ENCODE measurements at places on chromosomes 1 and 21.

GRCh38 chr1:162944974-162945674 is 84.1 kb upstream of the CCDC190 start:
- no peak for DNase-seq

DNA sequence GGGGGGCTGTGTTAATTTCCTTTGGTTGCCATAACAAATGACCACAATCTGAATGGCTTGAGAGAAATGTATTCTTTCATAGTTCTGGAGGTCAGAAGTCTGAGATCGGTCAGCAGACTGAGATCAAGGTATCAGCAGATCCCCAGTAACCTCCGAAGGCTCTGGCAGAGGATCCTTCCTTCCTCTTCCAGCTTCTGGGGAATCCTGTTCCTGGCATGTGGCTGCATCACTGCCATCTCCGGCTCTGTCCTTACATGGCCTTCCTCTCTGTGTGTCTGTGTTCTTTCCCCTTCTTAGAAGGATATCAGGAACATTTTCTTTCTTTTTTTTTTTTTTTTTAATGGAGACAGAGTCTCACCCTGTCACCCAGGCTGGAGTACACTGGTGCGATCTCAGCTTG is 25.8 kb downstream of the ACTL8 start:
- no peak for DNase-seq

DNA sequence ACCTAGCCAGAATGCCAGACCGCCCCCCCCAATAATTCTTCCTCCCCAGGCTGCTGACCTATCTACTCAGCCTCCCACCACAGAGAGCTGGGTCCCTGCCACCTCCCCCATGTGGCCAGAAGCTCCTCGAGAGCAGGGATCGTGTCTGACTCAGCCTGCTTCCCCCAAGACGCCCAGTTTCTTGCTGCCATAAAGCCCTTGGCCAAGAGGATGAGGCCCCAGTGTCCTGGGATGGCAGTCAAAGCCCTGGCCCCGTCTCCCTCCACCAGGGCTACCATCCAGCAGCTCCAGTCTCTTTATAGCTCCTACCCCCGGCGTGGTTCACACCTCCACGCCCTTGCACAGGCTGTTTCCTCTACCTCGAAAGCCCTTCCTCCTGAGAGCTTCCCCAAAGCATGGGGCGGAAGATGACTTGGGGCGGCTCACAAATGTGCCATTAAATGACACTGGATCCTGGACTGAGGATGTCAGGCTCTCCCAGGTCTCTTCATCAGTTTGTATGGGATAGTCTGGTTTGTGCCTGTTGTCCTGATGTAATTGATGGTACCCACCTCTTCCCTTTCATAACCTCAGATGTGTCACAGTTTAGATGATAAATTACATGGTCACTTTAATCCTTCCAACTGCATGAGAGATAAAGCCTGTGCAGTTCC is 13.2 kb downstream of the ADGRB2 start:
- no peak for DNase-seq

GRCh38 chr21:35585878-35586277 is 474.4 kb downstream of the SETD4 start:
- no peak for DNase-seq

- DNase-seq = peak; percentile 59
Measured at GRCh38 chr1:159826441-159827101, at the start of gene SLAMF8. TSS of gene SLAMF8 (plus strand) at chr1:159826873. CDS start at chr1:159826899, 26 bp downstream.

GRCh38 chr1:64981601-64982533 is 15.5 kb upstream of the JAK1 start:
- DNase-seq = no peak

DNA sequence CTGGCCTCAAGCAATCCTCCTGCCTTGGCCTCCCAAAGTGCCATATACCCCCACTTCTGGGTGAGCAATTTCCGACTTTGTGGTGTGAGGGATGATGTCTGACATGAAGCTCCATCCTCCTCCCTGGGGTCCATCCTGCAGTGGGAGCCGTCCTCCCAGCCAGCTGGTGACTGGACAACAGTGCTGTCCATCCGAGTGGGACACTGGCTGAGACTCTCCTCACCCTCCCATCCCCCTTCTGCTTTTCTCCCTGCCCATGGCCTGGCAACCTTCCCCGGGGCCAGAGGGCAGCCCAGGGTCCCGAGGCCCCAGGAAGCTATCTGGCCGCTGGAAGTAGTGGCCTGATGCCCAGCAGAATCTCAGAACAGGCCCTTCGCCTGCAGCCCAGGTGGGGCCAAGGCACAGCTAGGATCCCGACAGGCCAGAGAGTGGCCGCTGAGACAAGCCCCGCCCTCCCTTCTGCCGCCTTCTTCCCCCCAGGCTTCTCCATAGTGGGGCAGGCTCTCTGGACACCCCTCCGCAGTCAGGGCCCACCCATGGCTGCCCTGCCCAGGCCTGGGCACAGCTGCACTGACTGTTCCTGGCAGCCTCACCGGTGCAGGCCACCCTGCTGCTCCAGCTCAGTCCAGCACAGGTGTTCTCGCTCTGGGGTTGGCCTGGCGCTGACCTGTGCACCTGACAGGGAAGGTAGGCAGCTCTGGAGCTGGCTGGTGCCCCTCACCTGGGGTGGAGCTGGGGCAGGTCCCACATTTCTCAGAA is 8.4 kb upstream of the FAAP20 start:
- no peak for DNase-seq

GRCh38 chr21:16588433-16588860 is 858.7 kb downstream of the USP25 start:
- no peak for DNase-seq

DNA sequence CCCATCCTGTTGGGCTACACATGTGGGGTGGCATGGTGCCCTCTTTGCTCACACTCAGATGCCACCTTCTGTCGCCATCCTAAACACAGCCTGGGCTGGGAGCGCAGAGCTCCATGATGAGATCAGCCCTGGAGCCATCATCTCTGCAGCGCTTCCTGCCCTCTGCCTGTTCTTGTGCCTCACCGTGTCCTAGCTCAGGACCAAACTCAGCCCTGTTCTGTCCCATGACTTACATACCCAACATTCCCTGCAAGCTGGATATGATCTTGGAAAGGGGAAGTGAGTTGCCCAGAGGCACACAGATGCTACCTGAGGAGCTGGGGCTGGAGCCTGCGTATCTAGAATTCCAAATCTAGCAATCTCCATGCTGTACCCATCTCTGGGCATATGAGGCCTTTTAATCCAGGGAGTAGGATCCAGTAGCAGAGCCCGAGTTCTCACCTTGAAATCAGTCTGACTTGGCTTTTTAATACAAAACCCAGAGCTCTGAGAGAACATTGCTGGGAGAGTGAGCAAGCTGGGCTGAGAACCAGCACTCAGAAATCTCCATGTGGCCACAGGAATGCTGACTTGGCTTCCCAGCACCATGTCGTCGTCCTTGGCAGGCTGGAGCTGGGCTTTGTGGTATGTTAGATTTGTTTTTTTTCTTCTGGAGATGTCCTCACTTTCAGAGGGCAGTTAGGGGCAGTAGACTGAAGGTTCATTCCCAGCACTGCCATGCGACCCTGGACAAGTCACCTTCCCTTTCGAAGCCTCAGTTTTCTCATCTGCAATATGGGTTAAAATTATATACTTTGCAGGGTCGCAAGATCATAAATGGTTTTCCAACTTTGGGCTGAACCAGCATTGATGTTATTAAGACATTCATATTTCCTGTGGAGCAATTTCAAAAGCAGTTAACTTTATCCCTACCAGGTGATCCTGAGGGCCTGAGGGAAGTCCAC is 2.6 kb downstream of the ALPL start:
- DNase-seq = no peak

DNA sequence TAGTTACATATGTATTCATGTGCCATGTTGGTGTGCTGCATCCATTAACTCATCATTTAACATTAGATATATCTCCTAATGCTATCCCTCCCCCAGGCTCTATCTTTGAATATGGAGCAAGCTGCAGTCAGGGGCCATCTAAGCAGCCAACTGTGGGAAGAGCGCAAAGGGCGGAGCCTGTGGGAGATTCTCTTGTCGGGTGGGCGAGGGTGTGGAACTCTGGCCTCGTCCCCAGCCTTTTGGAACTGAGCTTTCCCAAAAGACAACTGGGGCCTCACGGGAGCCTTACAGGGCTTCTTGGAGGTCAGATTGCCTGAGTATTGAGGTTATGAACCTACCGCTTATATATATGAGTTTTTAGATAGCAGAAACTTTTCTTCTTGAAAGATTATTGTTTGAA is 117.2 kb downstream of the HHAT start:
- no peak for DNase-seq

GRCh38 chr1:214569357-214570004 is 18.1 kb upstream of the PTPN14 start:
- DNase-seq = no peak

DNA sequence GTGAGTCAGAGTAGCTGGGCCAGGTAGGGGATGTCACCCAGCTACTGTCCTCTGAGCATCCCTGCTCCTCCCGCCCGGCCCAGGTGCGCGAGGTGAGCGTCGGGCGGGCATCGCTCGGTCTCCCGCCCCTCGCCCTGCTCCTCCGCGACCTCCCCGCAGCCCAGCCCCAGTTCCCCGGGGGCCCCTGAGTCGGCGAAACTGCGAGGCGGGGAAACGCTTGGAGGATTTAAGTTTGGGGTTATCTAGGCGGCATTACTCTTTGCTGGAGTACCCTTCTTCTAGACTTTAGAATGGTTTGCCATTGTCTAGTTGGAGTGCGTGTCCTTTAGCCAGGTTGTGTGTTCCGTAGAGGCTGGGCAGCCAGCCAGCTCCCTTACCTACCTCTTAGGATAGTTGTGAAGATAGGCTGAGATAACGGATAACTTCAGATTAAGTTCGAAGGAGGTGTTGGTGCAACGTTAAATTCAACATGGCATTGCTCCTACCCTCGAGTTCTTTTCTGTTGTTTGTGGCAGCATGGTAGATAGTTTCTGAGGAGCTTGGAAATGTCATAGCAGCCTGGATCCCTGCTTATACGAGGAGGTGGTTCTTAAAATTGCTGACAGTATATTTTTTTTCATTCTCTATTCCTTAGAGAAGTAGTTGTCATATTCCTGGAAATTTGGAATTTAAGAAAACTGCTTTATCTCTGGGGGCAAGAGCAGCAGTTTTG is 697 bp downstream of the AGO3 start:
- no peak for DNase-seq

DNA sequence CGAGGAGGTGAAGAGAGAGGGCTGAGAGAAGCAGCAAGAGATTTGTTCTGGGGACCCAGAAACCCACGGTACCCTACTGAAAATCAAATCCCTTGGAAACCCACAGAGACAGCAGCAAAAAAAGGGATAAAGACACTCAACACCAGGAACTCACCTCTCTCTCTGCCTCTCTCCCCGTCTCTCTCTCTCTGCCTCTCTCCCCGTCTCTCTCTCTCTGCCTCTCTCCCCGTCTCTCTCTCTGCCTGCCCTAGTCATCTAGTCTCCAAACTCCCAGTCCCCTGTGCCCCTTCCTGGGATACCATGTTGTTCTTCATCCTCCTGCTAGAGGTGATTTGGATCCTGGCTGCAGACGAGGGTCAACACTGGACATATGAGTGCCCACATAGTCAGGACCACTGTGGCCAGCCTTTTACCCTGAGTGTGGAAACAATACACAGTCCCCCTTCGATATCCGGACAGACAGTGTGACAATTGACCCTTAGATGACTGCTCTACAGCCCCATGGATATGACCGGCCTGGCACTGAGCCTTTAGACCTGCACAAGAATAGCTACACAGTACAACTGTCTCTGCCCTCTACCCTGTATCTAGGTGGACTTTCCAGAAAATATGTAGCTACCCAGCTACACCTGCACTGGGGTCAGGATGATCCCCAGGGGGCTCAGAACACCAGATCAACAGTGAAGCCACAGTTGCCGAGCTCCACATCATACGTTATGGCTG is 9.8 kb upstream of the ALDH9A1 start:
- no peak for DNase-seq

GRCh38 chr1:109027841-109028240 is 14.1 kb downstream of the WDR47 start:
- DNase-seq = no peak

GRCh38 chr1:201941420-201942128 is 4.8 kb downstream of the LMOD1 start:
- DNase-seq = no peak

GRCh38 chr1:116733476-116734365 is 20.5 kb upstream of the CD2 start:
- DNase-seq = no peak

GRCh38 chr1:169367096-169367685 is 406 bp downstream of the NME7 start:
- DNase-seq = no peak

Measured in activated naive CD8-positive, alpha-beta T cell treated with anti-CD3 and anti-CD28 coated beads, Interleukin-2, amount 50 U/mL, for 24 hours (primary cell).